ENCODE measurements at places on chromosomes 16 and 17.
A peak's percentile ranks its signal among the peaks of the same experiment; 100 is the strongest.

DNA sequence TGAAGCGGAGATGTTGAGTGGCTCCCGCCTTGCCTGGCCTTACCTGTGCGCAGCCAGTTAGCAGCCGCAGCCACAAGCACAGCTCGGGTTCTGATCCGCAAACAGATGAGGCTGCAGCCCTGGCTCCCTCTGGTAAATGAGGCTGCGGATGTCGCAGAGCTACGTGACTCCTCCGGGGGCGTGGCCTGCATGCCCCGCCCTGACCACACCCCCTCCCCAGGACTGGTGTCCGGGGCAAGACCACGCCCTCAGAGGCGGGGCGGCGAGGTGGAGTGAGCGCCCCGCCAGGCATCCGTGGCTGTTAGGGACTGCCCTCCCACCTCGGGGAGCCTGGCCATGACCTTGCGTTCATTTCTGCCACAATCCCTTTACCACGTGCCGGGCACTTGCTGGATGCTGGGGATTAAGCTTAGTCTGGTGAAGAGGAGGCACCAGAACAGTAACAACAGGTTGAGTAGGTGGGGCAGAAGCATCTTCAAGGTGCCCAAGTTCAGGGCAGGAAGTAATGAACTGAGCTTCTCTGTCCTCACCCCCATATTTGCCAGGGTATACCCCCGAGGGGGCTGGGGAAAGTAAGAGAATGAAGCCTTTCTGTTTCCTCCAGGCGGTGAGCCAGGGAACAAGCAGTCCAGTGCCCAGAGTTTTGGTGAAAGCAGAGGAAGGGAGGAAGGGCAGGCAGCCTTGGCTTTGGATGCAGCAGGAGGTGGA is at the start of gene ALDOC:
Gene ALDOC (minus strand): TSS at position 138 of the 708 bp plus-strand sequence. CDS start 1,363 bp downstream, outside the sequence.
- peak; percentile 79 for DNase-seq

GRCh38 chr17:80428363-80428762 is 13.4 kb downstream of the ENDOV start:
- DNase-seq = no peak

DNA sequence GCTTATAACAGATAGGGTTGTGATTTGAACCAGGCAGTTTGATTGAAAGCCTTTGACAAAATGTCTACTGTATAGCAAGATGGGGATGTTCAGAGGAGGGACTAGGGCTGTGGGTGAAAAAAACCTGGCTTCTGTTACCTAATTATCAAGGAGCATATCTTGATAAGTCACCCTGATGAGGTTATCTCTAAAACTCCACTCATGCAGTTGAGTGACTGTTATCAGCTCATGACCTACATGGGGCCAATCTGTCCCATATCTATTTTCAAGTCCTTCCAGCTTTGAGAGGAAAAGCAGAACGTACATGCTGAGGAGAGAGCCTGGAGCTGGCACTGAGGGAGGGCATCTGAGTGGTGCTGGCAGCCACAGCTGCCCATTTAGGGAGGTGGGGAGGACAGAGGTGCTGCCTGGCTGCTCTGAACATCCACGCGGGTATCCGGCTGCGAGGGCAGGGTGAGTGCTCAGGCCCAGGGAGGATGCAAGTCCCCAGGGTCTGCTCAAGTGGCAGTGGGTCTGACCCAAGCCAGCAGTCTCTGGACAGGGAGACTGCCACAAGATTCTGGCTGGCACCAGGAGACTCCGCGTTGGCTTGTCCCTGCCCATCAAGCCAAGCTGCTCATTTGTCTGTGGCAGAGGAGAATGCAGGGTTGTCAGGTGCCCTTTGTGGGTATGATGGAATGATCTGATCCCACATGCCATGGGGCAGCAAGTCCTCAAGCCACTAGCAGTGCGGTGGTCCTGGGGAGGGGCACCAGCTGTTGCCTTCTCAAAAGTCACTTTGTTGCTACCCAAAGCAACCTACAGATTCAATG is 29.2 kb downstream of the ATPAF2 start:
- no peak for DNase-seq

DNA sequence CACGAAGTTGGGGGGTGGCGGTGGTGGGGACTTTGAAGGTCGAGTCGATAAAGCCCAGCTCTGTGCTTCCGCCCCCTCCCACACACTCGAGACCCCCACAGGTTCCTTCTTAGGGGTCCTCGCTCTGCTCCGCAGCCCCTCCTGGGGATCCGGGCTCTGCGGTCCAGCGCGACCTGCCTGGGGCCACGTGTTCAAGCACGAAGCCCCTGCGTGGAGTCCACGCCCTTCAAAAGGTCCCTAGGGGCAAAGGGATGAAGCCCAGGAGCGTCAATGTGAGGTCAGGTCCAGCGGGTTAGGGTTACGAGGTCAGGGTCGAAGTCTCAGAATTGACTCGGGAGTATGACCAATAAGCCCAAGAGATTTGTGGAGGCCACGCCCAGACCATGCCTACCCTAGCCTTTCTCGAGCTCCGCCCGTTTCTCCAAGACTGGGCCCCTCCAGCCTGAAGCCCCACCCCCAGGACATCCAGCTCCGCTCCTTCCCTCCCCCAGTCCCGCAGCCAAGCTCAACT is 786 bp upstream of the CACNA1G start:
- no peak for DNase-seq

- DNase-seq = no peak
These were observed 11.5 kb upstream of the PITPNA start for GRCh38 chr17:1573932-1574696.

DNA sequence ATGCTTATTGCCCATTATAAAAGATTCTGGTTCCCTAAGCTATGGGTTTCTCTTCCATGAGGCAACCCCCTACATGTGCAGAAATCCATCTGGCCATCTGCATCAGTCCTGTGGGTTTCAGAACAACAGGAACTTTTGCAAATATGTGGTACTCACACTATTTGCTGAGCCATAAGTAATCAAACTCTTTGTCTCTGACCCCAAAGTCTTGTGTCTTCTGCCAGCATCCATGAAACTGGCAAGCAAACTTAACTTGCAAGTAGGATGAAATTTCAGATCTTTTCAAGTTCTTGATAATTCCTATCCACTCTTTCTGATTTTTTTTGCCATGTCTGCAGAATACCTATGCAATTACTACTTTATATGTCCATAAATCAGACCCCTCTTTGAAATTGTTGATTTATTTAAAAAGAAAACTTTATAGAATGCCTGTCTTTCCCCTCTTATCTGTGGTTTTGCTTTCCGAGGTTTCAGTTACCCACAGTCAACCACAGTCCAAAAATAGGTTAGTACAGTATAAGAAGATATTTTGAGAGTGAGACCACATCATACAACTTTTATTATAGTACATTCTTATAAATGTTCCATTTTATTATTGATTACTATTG is 158.4 kb upstream of the IRX3 start:
- no peak for DNase-seq

DNA sequence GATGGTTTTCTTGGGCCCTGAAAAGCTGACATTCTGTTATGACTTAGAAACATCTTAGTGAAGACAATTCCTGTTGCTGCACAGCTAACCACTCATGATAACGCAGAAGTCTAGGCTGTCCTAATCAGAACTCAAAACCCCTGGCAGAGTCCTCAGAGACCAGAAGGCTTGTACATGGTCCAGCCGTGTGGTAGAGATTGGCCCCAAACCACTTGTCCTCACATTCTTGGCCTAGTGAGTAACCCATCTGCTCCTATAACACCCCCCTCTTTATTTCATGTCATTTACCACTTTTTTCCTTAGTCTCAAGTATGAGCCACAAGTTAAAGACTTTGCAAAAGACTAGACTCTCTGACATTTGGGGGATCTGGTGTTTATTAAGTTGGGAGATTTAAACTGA is 116.5 kb upstream of the ADAMTS18 start:
- DNase-seq = peak; percentile 5

DNA sequence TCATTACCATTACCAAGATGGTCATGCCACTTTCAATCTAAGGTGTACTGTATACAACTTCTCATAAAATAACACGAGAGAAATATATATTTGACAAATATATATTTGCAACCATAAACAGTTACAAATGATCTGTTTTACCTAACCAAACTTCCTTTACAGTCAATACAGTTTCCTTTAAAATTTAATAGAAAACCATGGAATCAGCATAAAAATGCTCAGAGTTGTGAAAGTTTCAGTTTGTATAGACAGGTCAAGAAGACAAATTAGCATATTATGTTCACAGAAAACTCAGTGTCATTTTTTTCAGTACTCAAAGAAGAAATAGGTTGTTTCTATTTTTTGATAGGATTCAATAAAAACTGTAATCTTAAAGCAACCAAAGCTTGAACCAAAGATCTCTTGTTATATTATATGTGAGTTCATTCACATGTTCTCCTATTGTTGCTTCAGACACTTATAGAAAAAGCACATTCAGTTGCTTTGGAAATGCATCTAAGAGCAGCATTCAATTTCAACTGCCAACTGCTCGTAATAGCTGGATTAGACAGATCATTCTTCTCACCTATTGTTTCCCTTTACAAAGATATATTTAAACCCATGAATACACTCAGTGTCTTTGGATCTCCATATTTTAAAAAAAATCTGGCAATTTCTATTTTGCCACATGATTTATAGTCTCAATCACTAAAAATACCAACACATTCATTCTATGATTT is 15.1 kb downstream of the SSH2 start:
- no peak for DNase-seq

- DNase-seq = no peak
These were observed 493 bp upstream of the PDE6G start for GRCh38 chr17:81656835-81657234.

DNA sequence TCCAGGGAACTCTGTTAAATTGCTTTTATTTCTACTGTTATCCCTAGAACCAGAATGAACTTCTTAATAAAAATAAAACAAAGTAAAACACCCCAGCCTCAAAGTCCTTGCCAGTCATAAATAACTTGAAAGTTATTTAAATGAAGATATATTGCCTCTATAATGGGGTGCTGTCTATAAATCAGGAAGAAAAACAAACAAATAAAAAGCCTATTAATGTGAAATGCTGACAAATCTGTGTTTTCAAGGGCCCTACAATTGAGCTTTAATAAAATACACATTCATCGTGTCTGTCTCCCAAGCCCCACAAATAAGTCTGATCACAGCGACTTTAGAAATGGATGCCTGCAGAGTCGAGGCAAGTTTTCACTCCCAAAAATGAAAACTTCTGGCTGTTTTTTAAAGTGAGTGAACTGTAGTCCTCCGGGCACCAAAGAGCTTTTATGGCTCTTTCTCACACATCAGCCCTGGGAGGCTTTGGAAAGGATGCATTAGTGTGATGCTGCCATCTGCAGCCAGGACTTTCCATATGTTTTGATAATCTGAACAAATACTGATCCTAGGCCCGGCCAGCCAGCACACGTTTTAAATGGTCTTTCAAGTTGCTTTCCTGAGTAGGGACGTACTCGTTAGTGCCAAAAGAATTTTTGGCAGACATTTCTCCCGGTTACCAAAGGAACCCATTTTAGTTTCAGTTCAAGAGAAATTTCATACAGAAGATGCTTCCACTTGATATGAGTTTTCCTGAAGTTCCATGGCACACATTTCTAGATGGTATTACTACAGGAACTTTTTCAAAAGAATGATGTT is 16.3 kb downstream of the NACA2 start:
- DNase-seq = no peak

DNA sequence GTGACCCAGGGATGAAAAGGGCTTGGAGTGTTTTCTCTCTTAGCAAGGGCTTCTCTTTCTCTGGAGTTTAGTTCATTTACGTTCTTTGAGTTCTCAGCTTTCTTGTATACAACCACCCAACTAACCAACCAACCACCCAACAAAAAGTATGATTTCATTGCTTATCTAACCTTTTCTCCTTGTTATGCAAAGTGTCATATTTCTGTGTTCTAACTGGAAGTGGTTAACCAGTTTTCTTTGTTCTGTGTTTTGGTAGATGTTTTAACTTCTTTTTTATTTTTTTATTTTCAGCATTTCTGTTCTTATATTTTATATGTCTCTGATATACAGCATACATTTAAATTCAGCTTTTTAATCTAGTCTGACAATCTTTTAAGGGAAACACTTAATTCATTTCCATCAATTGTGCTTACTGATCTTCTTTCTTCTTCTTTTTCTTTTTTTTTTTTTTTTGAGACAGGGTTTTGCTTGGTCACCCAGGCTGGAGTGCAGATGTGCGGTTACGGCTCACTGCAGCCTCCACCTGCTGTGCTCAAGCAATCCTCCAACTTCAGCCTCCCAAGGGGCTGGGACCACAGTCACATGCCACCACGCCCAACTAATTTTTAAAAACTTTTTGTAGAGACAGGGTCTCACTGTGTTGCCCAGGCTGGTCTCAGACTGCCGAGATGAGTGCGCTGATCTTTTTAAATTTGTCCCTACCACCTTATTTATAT is 29.6 kb downstream of the NLK start:
- no peak for DNase-seq

DNA sequence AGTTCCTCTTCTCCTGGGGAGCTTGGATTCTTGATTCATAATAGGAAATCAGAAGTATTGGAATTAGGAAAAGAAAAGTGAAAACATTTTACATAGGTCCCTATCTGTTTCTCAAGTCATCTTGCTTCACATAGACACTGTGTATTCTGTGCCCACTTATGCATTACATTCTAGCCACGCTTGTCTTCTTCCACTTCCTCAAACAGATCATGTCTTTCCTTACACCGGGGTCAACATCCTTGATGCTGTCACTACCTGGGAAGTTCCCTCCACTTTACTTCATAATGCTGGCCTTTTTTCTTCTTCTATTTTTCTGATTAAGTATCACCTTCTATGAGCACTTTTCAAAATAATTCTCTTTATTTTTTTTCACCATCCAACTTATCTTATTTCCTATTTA is 606.4 kb upstream of the CDH8 start:
- DNase-seq = no peak

DNA sequence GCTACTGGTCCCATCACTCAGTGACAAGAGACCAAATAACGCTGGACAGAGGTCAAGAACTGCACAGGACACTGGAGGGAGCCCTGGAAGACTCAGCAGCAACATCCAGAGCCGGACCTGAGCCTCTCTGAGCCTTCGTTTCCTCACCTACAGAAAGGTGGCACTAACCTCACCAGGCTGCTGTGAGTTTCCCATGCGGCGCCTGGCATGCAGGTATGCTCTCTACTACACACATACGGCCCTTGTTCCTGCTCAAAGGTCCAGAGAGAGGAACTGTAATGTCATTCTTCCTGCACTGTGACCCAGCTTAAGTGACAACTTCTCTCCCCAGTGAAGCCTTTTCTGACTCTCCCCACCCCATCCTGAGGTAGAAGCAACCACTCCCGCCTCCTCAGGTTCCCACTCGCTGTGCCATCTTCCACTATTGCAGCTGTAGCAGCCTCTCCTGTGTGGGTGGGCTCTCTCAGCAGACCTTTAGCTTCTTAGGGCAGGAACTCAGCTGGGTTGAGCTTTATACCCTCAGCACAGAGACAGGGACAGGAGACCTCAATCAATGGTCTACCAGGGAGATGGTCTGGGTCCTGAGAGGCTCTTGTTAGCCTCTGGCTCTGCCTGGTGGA is 43.9 kb upstream of the SREBF1 start:
- no peak for DNase-seq

DNA sequence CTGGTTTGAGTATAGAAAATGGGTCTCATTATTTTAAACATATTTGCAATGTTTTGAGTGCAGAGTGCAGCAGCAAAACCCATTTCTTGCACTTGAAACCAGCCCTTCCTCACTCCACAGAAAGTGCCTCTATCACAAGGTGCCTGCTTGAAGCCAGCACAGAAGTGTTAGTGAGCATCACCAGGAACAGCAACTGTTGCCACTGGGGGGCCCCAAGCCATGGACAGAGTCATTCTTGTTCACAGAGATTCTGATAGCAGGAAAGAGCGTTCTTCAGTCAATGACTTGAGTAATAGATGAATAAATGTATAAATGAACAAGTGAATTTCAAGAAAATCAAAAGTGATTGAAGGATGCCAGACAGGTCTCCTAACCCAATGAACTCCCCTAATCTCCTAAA is 45.6 kb downstream of the CHD9NB start:
- no peak for DNase-seq
